ENCODE measurements at places on chromosomes 7 and 10.

- peak overlapping the region; percentile 69 for H3K27ac ChIP-seq
- H3K36me3 ChIP-seq = no peaks in the 10 kb centered on the region
- H3K4me1 ChIP-seq = peaks cover 13% of the 10 kb centered on the region
- peak overlapping the region; percentile 84 for H3K4me3 ChIP-seq
These were observed 680 bp downstream of the C7orf57 start for GRCh38 chr7:48035967-48036478.

- no peak overlapping the region for H3K27ac ChIP-seq
- no peak for DNase-seq
- peaks cover 35% of the 10 kb centered on the region for H3K27me3 ChIP-seq
- H3K36me3 ChIP-seq = no peaks in the 10 kb centered on the region
- peaks cover 12% of the 10 kb centered on the region for H3K4me1 ChIP-seq
These were observed 1.6 kb upstream of the NRG3 start for GRCh38 chr10:81873231-81873931.

DNA sequence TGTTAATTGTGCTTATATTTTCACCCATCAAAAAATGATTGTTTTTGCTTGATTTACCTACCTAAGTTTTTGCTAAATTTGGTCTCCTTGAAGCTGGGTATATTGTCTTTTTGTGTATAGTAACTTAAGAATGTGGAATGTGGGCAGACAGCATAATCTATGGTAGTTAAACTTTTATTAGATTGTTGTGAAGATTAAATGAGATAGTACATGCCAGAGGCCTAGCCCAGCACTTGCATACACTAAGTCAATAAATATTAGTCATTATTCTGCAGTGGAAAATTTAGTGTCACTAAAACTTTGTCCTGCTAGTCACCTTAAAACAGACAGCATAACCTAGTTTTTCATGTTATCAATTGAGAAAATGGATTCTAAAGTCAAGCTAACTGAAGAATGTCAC, 19.3 kb upstream of the RPA3 start:
- no peak for DNase-seq
- peaks cover 19% of the 10 kb centered on the region for H3K4me1 ChIP-seq
- no peaks in the 10 kb centered on the region for H3K27me3 ChIP-seq
- H3K36me3 ChIP-seq = no peaks in the 10 kb centered on the region

- no peak for DNase-seq
- no peaks in the 10 kb centered on the region for H3K36me3 ChIP-seq
- H3K4me1 ChIP-seq = peaks cover 6% of the 10 kb centered on the region
- H3K27me3 ChIP-seq = peaks cover 36% of the 10 kb centered on the region
- no peak overlapping the region for H3K27ac ChIP-seq
These were observed 140.3 kb upstream of the PFKP start for GRCh38 chr10:2926918-2927660.

DNA sequence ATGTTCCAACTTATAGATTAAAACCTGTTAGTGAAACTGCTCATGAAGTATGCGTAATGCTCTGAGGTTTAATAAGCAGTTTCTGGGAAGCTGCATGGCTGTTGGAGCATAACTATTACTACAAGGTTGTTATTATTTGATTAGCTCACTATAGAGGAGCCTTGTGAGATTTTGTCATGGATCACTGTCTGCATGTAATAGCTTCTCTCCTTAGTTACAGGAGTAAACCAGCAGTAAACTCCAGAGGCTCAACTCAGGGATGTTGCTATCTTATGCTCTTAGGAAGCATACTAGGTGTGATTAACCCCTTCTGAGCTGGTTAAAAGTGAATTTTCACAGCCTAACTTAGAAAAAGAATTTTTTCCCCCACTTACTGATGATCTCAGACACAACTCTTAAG, 63.6 kb upstream of the IFRD1 start:
- no peaks in the 10 kb centered on the region for H3K36me3 ChIP-seq
- peaks cover 9% of the 10 kb centered on the region for H3K4me1 ChIP-seq
- H3K27me3 ChIP-seq = peaks cover 11% of the 10 kb centered on the region
- H3K27ac ChIP-seq = no peak overlapping the region
- H3K4me3 ChIP-seq = no peak overlapping the region

- no peaks in the 10 kb centered on the region for H3K27me3 ChIP-seq
- no peak overlapping the region for H3K4me3 ChIP-seq
- no peaks in the 10 kb centered on the region for H3K36me3 ChIP-seq
- H3K27ac ChIP-seq = no peak overlapping the region
These were observed 140.8 kb downstream of the ANLN start for GRCh38 chr7:36530456-36530855.

- peaks cover 25% of the 10 kb centered on the region for H3K27me3 ChIP-seq
- no peak overlapping the region for H3K27ac ChIP-seq
- peaks cover 7% of the 10 kb centered on the region for H3K4me1 ChIP-seq
- DNase-seq = no peak
These were observed 3.9 kb downstream of the KLRG2 start for GRCh38 chr7:139479620-139480019.

GRCh38 chr10:3140280-3140679, 32.3 kb downstream of the PITRM1 start:
- peaks cover 44% of the 10 kb centered on the region for H3K36me3 ChIP-seq
- DNase-seq = no peak
- H3K27ac ChIP-seq = no peak overlapping the region
- H3K4me3 ChIP-seq = no peak overlapping the region
- peaks cover 3% of the 10 kb centered on the region for H3K4me1 ChIP-seq

DNA sequence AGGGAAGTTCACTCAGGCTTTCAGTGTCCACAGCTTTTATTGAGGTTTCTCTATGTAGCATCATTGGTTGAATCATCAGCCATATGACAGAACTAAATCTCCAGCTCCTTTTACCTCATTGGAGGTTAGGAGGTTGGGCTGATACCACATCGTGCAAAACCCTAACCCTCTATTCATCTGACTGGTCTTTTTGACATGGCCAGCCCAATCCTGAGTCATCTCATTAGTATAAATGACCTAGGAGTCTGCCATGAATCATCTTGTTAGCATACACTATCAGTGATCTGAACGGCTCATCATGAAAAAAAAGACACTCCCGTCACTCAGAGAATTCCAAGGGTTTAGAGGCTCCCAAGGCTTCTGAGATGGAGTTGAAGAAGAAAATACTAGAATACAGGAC, 669.8 kb upstream of the POT1 start:
- H3K36me3 ChIP-seq = no peaks in the 10 kb centered on the region
- no peak for DNase-seq
- no peaks in the 10 kb centered on the region for H3K27me3 ChIP-seq
- H3K27ac ChIP-seq = no peak overlapping the region

DNA sequence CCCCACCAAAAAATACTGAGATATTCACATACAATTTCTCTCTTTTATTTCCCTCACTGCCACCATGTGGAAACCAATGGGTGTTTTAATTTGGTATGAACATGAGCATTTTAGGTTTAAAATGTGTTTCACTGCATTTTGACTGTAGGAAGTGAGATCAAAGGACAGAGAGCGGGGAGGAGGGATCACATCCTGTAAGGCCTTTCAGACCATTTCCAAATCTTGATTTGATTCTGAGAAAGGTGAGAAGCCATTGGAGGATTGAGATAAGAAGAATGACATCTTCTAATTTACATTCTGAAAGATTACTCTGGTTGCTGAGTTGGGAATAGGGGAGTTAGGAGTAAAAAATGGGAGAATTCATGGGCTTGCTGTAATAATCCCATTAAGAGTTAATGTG, 42.5 kb downstream of the GPR141 start:
- no peak for DNase-seq
- no peak overlapping the region for H3K4me3 ChIP-seq
- no peaks in the 10 kb centered on the region for H3K36me3 ChIP-seq
- no peak overlapping the region for H3K27ac ChIP-seq
- peaks cover 8% of the 10 kb centered on the region for H3K27me3 ChIP-seq

DNA sequence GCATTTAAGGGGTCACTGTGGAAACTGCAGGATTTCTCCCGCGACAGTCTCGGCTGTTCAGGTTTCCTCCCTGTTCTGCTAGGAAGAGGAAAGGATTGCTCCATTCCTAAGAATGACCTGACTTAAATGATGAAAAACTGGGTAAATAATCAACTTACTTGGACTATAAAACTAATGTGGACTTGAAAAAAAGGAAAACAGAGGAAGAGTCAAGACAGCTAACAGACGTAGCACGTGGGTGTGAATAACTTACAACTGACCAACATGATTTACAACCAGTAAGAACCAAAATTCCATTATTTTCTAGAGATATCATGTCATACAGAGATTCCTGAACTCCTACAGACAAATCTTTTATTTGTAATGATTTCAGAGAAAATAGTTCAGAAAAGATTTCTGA, 93.8 kb downstream of the ADAM12 start:
- H3K4me3 ChIP-seq = no peak overlapping the region
- H3K27ac ChIP-seq = no peak overlapping the region
- H3K27me3 ChIP-seq = no peaks in the 10 kb centered on the region
- no peak for DNase-seq

DNA sequence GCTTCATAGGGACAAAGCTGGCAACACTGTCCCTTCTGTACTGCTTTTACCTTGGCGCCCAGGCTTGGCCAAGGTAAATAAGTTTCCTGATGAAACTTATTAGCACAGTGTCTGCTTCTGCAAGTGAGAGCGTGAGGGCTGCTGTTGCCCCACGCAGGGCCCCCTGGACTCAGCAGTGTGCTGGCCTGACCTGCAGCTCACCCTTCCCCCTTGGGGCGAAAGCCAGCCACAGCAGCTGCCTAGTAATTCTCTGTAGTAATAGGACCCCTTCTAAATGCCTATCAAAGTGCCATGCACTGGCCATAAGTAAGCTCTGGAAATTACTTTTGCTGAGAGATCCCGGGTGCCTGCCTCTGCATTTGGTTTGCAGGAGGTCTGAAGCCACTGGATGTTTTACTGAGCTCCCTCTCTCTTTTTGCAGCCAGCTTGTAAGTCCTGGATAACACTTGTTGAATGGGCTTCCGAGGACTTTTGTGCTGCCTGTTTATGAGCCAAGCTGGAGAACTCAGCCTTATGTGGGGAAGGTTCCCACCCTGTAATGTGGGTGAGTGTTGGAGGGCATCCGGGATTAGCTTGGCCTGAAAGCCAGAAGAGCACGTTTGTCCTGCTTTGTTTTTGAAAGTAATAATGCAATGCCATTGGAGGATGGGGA, 293.9 kb downstream of the C7orf25 start:
- DNase-seq = no peak
- H3K27me3 ChIP-seq = peaks cover 6% of the 10 kb centered on the region
- no peaks in the 10 kb centered on the region for H3K36me3 ChIP-seq

DNA sequence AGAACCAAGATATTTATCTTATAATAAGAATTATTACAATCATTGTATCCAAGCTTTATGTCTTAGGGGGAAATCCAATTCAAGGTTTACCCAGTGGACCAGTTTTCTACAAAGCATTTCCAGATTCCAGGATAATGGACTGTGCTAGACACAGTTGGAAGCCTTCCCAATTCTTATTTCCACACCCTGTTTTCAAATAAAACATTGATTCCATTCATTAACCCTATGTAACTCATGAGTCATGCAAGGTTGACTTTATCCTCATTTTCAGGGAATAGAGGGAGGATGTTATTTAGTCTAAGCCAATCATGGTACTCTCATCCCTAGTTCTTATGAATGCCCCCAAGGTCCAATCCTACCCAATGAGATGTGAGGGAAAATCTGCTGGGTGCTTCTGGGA, 145.7 kb downstream of the RNLS start:
- H3K27me3 ChIP-seq = no peaks in the 10 kb centered on the region
- no peak for DNase-seq
- H3K36me3 ChIP-seq = no peaks in the 10 kb centered on the region
- H3K4me3 ChIP-seq = no peak overlapping the region
- no peaks in the 10 kb centered on the region for H3K4me1 ChIP-seq

GRCh38 chr10:48804740-48805182, 120.1 kb downstream of the WDFY4 start:
- peak; percentile 60 for DNase-seq
- peak overlapping the region; percentile 72 for H3K4me3 ChIP-seq
- H3K36me3 ChIP-seq = peaks cover 28% of the 10 kb centered on the region
- H3K27ac ChIP-seq = peak overlapping the region; percentile 90
- peaks cover 24% of the 10 kb centered on the region for H3K4me1 ChIP-seq

DNA sequence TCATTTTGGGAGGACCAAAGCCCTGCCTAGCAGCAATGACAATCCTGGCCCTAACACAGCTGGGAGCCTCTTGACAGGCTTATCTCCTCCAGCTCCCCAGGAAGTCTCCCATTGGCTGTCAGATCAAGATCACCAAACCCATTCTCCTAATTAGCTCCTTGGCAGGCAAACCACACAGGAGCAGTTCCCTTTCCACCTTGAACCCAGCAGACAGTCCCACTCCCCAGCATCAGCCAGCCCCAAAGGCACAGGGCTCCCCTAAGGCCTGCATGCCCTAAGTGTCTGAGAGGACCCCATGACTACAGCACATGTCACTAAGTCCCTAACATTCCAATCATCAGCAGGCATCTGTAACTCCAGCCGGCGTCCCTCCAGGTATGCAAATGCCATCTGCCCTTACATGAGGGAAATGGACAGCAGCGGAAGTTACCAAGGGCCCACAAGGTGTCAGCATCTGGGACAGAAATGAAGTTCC, 348.5 kb downstream of the KCNMA1 start:
- no peaks in the 10 kb centered on the region for H3K4me1 ChIP-seq
- H3K36me3 ChIP-seq = no peaks in the 10 kb centered on the region
- H3K27me3 ChIP-seq = peaks cover 26% of the 10 kb centered on the region

DNA sequence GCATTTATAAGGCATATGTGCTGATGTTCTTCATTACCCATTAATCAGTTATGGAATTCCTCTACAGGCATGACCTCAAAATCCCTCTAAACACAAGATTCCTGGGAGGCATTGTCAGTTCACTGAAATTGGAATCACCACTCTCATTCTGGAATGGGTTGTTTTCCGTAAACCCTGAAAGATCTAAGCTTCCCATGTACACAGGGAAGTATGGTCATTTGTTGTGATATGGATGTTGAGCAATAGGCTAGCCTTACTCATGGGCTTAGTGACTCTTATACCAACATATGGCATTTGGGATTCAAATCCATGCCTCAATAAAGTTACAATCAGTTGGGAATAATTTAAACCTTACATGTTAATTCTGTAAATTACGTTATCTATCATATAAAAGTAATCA, 258.0 kb downstream of the XPNPEP1 start:
- H3K27me3 ChIP-seq = no peaks in the 10 kb centered on the region
- no peak overlapping the region for H3K27ac ChIP-seq
- no peak overlapping the region for H3K4me3 ChIP-seq
- no peaks in the 10 kb centered on the region for H3K4me1 ChIP-seq
- H3K36me3 ChIP-seq = no peaks in the 10 kb centered on the region

All from naive B cell (primary cell).